ENCODE measurements at places on chromosomes 1 and 21.

GRCh38 chr21:19261731-19262376 lies 858.3 kb upstream of the TMPRSS15 start:
- DNase-seq = no peak

GRCh38 chr1:40421431-40422384 lies 28.6 kb upstream of the ZFP69B start:
- DNase-seq = peak; percentile 57

DNA sequence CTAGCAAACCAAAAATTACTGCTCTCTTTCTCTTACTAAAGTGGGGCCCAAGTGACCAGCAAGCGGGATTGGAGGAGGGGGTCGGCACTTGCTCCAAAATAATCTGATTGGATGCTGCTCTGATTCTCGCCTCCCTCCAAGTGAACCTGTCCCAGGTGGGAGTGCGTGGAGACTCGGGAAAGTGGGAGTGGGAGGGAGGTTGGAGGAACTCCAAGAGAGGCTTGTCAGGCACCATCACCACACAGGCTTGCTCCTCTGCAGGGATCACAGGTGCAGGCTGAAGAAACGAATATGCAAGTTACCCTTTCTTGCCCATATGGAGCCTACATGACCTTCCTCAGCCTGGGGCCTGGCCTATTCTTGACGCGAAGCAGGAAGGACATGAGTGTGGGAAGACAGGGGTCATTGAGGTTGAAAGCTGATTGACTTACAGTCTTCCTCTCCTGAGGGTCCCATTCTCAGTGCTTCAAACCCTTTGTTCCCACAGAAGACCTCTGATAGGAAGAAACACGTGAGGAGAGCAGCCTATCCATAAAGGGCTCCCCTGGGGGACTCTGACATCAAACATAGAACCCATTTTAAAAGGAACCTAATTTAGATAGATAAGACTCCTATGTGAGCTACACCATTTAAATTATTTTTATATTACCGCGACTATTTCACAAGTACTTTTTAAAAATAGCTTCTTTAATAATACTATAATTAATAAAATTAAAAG lies 14.2 kb downstream of the RGS8 start:
- no peak for DNase-seq

- DNase-seq = no peak
Measured at GRCh38 chr1:230495891-230496385, 69.8 kb upstream of the PGBD5 start.

DNA sequence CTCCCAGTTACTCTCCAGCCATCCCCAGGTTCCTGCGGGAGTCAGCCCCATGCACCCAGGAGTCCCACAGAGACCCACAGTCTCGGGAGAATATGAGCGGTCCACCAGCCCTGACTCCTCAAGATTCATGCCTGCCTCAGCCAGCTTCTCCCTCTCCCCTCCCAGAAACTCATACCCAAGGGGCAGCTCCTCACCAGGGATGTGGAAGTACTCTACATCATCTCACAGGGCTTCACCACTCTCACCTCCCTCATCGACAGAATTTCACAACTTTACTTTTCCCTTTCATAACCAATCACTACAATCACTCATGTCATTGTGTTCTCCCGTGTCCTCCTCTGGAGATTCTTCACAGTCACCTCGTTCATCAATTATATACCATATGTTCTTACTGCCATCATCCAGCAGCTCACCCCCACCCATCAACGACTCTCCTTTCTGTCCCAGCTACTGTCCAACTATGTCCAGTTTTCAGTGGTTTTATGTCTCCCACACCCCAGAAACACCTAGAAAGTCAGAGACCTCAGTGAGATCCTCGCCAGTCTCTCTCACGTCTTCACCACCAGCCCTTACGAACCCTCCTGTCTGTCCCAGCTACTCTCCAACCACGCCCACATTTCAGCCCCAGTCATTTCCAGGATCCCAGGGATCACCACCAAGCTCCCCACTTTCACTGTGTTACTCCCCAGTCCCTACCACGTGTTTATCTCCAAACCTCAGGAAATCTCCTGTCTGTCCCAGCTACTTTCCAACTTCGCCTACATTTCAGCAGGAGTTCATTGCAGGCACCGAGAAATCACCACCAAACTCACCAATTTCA lies 1530.1 kb upstream of the TPTE start:
- no peak for DNase-seq

DNA sequence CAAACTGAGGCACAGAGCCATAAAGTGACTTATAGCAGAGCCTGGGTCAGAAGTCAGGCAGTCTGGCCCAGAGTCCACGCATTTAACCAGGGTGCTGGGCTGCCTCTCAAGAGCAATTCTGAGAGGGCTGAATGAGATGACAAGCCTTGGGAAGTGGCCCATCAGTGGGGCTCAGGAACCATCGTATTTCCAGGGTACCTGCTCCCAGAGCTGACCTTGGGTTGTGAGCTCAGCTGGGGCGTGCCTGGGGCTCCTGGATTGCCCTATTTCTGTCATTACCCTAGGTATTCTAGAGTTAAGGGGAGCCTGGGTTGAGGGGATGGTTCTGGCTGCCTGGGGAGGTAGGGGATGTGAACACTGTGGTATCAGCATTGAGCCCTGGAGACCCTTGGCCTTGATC lies 49.4 kb downstream of the LGR6 start:
- no peak for DNase-seq

DNA sequence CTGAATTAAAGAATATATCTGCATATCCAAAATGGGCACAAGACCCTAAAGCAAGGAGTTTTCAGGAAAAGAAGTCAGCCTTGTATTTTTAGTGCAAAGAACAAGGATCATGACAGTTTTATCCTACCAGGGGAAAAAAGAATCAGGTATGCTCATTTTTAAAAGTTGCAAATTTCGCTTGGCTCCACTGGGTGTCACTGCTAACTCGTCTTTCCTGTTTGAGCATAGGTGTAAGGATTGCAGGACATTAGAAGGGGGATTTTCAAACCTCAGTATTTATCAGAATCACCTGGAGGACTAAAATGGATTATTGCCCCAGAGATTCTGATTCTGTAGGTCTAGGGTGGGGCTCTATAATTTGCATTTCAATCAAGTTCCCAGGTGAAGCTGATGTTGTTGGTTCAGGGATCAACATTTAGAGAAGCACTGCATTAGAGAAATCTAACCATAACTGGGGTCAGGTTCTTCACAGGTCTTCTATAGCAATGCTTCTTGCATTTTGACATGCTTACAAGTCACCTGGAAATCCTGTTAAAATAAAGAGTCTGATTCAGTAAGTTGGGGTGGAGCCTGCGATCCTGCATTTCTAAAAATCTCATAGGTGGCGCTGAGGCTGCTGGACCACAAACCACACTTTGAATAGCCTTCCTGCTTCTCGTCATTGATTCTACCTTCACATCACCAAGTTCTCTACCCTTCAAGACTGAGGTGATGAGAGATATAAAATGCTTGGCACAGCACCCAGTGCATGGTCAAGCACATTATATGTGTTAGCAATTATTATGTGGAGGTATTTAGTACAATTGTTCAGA lies 39.6 kb downstream of the NUF2 start:
- no peak for DNase-seq

- no peak for DNase-seq
Measured at GRCh38 chr1:94228640-94229375, 8.6 kb downstream of the ARHGAP29 start.

GRCh38 chr1:156755527-156755950 lies 4.1 kb upstream of the HDGF start:
- DNase-seq = no peak

GRCh38 chr1:27400963-27401341 lies 8.5 kb downstream of the GPR3 start:
- DNase-seq = no peak

DNA sequence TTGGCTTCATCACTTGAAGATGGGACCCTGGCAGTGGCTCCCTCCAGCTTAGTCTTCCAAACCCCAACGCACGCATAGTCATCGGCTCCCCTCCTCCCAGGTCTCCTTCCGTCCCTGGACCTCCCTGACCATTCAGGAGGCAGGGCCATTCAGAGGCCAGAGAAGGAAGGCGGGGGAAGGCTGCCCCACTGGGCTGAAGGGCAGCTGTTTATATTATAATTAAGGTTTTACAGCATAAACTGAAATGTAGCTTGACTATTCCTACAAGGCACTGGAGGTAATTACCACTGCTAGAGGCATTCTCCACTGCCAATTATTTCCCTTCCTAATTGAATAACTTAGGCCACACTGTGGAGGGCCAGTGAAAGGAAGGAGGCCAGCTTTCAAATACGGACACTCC lies 170.6 kb upstream of the PROX1 start:
- DNase-seq = no peak

DNA sequence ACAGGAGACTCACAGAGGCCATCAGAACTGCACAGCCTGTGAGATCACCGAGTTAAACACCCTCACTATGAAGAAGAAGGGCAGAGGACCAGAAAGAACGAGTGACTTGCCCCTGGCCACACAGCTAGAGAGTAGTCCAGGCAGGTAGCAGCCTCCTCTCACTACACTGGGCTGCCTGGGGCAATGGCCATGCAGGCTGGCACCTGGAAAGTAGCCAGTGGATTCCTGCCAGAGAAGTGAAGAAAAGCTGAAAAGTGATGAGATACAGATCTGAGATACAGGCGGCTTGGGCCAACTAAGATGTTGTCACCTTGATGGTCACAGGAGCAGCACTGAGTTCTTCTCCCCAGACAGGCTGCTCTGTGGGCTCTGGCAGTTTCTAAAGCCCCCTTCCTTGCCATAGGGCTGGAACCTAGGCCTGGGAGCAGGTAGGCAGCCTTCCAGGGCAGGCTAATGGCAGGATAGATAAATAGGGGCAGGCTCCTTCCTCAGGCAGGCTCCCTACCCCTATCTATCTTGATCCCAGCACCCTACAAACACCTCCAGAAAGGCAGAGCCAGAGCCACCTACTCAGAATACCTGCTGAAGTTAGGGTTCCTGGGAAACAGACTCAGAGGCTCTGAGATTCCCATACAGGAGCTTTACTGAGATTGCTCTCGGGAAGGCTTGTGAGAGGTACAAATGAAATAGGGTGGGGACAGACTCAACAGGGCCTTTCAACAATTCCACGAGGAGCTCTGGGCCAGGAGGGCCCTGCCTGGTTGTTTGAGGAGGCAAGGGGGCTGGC lies 106.3 kb downstream of the BEND5 start:
- no peak for DNase-seq

GRCh38 chr1:237932816-237933215 lies 42.1 kb upstream of the ZP4 start:
- DNase-seq = no peak

GRCh38 chr21:33677450-33677849 lies 35.1 kb downstream of the ITSN1 start:
- no peak for DNase-seq

DNA sequence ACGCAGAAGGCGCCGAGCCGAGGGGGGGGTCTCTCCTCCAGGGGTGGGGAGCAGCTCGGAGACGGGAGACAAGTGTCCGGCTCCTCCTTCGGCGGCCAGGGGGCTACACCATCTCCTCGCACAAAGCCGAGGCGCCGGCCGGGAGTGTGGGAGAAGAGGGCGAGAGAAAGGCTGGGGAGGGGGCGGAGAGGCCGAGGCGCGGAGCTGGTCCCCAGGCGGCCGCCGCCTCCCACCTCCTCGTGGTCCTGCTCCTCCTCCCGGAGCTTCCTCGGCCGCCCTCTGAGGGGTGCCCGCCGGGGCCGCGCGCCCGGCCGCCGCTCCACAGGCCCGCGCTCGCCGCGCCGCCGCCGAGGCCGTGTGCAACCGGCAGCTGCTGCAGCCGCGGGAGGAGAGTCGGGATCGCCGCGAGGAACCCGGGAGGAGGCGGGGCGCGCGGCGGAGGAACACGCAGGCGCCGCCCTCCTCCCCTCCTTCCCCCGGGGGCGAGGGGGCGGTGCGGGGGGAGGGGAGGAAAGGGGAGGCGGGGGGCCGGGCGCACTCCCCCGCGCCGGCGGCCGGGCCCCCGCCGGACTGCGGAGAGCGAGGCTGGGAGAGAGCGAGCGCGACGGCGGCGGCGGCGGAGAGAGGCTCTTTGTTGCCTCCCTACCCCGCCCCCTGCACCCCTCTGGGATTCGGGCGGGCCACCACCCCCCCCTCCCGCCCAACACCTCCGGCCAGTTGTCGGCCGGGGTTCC lies at the start of gene ENAH:
TSS of gene ENAH (minus strand) at position 395 of the 734 bp plus-strand sequence. CDS start 433 bp downstream, outside the sequence.
- peak; percentile 68 for DNase-seq

DNA sequence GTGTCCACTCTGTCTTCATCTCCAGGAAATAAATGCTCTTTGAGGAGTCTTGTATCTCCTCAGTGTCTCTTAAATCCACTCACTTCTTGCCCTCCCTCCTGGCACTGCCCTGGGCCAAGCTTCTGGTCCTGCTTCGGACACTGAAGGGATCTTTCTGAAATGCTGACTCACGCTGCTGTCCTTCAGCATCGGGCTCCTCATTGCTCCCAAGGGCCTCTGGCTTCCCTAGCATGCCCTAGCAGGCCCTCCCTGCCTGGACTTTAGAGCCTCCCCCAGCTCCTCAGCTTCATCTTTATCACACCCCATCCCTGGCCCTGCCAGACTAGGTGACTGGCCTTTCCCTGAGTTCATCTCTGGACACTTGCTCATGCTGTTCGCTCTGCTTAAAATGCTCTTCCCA lies 96.6 kb downstream of the FOXD2 start:
- no peak for DNase-seq

- DNase-seq = no peak
Measured at GRCh38 chr1:69794831-69795230, 227.1 kb downstream of the LRRC7 start.

GRCh38 chr1:7372477-7373120 lies 398.5 kb upstream of the VAMP3 start:
- peak; percentile 52 for DNase-seq

- no peak for DNase-seq
Measured at GRCh38 chr1:15948595-15949452, 27.1 kb downstream of the ZBTB17 start.

- DNase-seq = no peak
Measured at GRCh38 chr21:34771512-34772028, 102.8 kb downstream of the CLIC6 start.

DNA sequence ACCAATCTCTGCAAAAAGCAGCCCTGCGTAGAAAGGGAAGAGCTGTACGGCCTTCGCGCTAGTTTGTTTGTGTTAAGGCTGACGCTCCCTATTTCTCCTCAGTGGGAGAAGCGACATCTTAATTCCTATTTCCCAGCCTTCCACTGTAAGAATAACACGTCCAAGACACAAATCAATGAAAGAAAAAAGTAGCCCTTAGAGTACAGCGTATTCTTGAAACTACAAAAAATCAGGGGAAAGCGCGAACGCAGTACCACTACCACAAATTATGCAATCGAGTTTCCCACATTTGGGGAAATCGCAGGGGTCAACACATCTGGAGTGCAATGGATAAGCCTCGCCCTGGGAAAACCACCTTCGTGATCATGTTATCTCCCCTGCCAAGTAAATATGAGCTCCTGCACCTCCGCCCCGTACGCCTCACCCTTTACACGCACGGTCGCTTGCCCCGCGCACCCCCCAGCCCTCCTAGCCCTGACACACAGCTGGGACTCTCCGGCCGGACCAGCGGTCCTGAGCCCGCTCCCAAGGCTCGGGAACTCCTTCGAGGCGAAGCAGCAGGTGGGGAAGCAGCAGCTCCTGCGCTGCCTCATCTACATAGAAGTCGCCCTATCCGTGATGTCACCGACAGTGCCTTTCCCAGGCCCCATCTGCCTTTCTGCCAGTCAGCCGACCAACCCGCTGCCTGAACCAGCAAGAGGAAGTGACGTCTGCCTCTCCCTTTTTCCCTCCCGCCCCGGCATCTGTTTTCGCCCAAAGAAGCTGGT lies 94.7 kb downstream of the PPIAL4G start:
- DNase-seq = peak; percentile 91

GRCh38 chr21:32705139-32705538 lies 22.7 kb downstream of the SYNJ1 start:
- no peak for DNase-seq

- no peak for DNase-seq
Measured at GRCh38 chr1:206955476-206956451, 9.5 kb upstream of the PIGR start.

- no peak for DNase-seq
Measured at GRCh38 chr1:223244366-223245103, 101.5 kb upstream of the TLR5 start.
